ENCODE measurements at places on chromosomes 11 and 22.

DNA sequence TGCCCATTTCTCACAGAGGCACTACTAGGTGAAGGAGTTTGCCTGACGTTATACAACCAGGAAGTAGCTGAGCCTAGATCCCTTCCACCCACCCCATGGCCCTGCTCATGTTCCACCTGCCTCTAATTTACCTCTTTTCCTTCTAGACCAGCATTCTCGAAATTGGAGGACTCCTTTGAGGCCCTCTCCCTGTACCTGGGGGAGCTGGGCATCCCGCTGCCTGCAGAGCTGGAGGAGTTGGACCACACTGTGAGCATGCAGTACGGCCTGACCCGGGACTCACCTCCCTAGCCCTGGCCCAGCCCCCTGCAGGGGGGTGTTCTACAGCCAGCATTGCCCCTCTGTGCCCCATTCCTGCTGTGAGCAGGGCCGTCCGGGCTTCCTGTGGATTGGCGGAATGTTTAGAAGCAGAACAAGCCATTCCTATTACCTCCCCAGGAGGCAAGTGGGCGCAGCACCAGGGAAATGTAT is 14.1 kb downstream of the PIK3IP1 start:
- DNase-seq: no peak

DNA sequence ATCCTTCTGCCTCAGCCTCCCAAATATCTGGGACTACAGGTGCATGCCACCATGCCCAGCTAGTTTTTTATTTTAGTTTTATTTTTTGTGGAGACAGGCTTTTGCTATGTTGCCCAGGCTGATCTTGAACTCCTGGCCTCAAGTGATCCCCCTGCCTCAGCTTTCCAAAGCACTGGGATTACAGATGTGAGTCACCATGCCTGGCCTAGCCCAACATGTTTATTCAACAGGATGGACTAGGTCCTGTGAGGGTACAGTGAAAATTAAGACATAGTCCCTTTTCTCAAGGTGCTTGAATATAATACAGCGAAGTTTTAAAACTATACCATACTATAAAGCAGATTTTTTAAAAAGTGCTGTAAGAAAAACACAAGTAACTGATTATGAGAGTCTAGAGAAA is 45.2 kb upstream of the EED start:
- no peak for DNase-seq

DNA sequence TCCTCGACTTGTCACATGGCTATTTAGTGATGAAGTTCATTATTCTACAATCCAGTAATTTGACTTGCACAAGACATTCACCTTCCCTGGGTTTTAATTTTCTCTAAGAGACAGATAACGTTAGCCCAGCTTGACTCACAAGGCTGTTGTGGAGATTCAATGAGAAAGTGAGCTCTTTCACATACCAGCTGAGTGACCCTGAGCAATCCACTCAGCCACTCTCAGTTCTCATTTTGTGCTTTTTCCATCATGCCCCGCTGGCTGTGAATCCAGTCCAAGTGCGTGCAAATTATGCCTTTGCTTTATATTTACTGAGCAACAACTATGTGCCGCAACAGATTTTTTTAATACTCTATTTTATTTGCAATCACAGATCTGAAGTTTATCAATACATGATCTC is 176.5 kb downstream of the LARGE1 start:
- DNase-seq: no peak

- peak; percentile 69 for DNase-seq
Observed at GRCh38 chr22:30265823-30266444, 717 bp downstream of the OSM start.

DNA sequence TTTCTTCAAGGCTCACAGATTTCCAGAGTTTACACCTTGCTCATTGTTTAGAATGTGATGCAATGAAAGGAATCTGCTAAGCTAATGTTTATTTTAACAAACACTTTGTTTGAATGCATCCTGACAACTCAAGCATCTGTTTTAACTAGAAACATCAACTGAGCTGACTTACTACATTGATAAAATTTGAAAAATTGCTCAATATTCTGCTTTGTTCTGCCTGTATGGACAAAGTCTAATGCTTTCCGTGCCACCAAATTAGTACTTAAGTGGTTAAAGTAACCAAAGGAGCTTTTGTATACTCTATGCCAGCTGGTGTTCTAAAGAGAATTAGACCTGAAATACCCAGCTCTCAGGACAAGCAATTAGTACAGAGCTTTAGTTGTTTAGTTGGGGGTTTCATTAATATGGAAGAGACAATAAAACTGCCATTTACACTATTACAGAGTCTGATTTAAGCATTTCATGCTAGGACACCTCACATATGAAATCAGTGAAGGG is 105.2 kb downstream of the MAML2 start:
- DNase-seq: no peak

GRCh38 chr11:92846491-92847125 is 122.8 kb upstream of the MTNR1B start:
- no peak for DNase-seq

DNA sequence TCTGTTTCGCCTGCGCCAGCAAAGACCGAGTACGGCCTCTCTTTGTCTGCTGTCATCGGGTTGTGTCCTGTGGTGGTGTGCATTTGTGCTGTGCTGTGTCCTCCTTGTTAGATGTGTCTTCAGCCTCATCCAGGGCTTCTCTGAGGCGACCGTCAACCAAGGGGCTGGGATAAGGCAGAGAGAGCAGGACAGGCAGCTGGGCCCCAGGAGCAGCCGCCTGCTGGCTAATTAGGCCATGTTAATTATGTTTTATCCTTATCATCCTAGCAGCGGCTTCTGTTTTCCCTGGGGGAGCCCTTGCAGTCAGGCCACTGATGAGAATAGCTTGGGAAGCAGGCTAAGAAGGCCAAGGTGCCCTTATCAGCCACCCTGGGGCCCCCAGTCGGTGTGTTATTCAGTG is 40.7 kb upstream of the TTC12 start:
- DNase-seq: no peak

DNA sequence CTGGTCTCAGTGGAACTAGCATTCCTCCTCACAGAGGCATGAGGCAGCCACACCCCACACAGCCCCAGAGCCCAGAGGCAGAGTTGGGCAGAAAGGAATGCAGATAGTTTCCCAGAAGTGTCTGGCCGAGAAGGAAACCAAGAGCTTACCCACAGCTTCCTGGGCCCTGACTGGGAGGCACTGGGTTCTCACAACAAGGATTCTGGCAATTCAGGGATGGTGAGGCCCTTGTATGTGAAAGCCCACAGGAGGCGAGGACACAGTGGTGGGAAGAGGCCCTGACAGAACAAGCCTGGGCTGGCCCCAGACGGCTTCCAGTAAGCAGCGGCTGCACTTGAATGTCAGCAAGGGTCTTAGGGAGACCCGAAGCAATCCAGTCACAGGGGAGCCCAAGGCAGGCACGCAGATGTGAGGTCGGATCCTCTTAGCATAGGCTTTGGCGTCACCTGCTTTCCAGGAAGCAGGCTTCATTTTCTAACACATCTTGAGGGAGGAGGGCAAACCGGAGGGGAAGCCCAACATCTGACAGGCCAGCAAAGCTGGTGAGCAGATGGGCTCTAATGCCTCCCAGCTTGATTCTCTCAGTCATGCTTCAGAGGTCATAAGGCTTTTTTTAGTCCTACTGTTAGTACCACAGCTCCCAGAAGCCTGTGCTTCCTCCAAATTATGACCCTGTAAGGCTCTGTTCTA is 78.3 kb upstream of the AKIP1 start:
- no peak for DNase-seq

DNA sequence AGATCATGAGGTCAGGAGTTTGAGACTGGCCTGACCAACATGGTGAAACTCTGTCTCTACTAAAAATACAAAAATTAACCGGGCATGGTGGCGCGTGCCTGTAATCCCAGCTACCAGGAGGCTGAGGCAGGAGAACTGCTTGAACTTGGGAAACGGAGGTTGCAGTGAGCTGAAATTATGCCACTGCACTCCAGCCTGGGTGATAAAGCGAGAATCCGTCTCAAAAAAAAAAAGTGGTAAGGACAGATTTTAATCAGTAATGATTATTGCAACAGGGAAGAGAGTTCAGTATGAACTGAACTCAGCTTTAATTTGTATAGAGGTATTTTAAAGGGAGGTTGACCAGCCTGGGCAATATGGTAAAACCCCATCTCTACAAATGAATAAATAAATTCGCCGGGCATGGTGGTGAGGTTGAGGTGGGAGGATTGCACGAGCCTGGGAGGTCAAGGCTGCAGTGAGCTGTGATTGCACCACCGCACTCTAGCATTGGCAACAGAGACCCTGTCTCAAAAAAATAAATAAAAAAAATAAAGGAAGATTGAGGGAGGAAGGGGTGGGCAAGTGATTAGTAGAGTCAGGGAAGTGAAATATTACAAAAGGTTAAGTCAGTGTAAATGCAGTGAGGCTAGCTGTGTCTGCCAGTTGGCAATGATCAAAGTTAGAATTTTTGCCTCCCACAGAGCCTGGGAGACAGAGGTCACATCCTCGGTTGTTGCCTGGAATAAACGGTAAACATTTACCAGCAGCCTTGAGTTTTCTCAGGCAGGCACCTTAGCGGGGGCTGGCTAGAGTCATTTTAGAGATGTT is 2.6 kb upstream of the MCM5 start:
- DNase-seq: no peak

GRCh38 chr22:44391015-44391414 is 78.3 kb upstream of the SHISAL1 start:
- no peak for DNase-seq

- DNase-seq: no peak
Observed at GRCh38 chr11:46492532-46492931, 101.0 kb upstream of the CHRM4 start.

DNA sequence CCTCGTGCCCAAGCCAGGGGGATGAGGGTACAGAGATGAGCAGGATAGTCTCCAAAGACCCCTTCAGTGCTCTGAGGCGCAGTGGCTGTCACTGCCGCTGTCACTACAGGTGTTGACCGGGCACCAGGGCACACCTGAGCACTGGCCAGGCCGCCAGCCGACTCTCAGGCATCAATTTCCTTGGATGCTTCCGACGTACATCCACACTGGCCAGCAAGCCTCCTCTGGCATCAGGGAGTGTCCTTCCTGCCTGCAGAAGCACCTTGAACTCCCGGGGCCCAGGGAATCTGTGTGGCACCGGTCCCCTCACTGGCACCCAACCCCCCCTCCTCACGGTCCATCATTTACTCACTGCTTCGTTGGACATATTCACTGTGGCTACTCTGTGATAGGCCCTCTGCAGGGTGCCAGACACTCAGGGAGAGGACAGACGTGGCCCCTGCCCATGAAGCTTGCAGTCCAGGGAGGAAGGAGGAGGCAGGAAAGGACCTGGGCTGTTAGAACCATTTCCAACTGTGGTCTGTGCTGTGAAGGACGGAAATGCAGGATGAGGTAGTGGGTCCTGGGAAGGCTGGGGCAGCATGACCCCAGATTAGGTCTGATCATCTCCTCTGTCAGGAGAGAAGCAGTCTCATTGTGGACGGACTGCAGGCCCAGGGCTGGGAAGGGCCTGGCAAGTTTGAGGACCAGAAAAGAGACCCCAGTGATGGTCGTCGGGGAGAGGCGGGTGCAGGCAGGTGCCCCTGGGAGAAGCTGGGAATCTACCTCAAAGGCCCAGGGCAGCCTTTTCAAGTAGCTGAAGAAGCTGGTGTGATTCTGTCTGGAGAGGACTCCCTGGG is 46.3 kb upstream of the ANO1 start:
- no peak for DNase-seq

- DNase-seq: no peak
Observed at GRCh38 chr22:32693102-32693501, 108.4 kb upstream of the TIMP3 start.

- no peak for DNase-seq
Observed at GRCh38 chr11:71071736-71072509, 180.5 kb downstream of the SHANK2 start.

- no peak for DNase-seq
Observed at GRCh38 chr11:65952052-65952521, 6.8 kb downstream of the TSGA10IP start.

- DNase-seq: no peak
Observed at GRCh38 chr22:26983311-26983710, 325.9 kb downstream of the MIAT start.

DNA sequence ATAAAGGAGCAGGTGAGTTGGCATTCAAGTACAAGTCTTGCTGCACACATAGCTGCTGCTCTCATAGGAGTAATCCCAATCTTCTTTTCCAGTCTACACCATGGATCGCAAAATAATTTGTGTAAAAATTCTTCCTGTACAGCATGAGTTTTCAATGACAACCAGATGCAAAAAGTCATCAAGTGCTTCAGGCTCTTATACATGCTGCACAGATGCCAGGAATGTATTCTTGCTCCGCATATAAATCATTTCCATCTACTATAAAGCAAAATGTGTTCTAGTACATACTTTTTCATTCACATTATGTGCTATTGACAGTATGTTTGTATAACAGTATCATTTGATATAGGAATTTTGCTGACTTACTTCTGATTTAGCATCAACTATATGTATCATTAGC is 35.4 kb downstream of the NXPE2 start:
- DNase-seq: no peak

DNA sequence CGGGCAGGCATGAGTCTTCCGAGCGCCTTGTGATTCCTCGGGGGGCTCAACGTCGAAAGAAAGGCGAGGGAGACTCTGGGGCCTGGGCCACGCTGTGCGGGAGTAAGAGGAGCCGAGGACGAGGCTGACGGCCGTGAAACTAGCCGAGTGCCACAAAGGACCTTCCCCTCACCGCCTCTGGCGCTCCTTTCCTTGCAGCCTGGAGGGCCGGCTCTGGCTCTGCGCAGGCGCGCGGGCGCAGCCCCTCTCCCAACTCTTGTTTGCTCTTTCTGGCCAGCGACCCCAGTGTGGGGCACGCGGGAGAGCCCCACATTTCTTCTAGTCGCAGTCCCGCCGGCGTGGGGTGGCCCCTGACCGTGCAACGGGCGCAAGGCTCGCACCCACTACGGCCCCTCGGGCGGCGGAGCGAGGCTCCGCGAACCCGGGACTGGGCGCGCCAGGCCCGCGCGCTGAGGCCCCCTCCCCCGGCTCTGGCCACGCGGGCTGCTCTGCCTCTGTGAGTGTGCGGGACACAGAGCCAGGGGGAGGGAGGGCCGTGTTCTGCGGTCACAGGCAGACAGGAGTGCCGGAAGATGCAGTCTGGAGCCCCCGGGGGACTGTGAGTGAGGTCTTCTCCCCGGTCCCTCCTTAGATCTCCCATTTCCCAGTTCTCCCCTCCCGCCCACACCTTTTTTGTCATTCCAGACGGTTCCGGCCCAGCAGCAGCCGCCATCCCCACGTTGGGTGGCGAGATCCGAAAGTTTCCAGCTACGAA is 1.0 kb upstream of the TOB2 start:
- DNase-seq: peak; percentile 50

DNA sequence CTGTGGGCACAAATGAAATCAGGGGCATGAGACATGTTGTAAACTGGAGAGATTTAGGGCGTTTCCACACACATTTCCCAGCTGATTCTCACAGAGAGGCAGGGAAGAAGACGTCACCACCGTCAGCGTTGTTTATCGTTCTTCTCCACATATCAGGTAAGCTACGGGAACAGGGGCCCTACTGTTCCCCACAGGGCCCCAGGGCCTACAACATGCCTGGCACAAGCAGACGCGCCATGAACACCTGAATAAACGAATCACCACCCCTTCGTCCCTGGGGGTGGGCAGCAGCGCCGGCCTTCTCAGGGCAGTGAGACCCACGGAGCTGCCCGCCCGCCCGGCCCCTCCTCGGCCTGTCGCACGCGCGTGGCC is 342 bp downstream of the EFCAB6 start:
- no peak for DNase-seq
